ENCODE measurements at places on chromosomes 16 and 17. TPM values are rescaled to one million over a fixed set of nuclear protein-coding genes. Genes with fewer than 3 reads are reported as not detected.

HSF5 gene
- polyA plus RNA-seq, result 0.02 TPM

FOXJ1 gene
- 0.56 TPM for polyA plus RNA-seq

TBC1D3I gene
- polyA plus RNA-seq, result 0.14 TPM

SMIM36 gene
- polyA plus RNA-seq, result not detected

FBXO39 gene
- polyA plus RNA-seq, result 0.28 TPM

CCL4 gene
- polyA plus RNA-seq, result 1.8 TPM

TPSD1 gene
- polyA plus RNA-seq, result 0.83 TPM

STXBP4 gene
- 1.2 TPM for polyA plus RNA-seq

EVI2B gene
- 1.8 TPM for polyA plus RNA-seq

PIPOX gene
- 0.41 TPM for polyA plus RNA-seq

PNMT gene
- polyA plus RNA-seq, result 1.8 TPM

WWP2 gene
- 17.7 TPM for polyA plus RNA-seq

ASIC2 gene
- not detected for polyA plus RNA-seq

KRTAP4-5 gene
- polyA plus RNA-seq, result not detected

CD300LB gene
- polyA plus RNA-seq, result 0.06 TPM

ASGR2 gene
- 1.00 TPM for polyA plus RNA-seq

CCL18 gene
- 0.29 TPM for polyA plus RNA-seq

PRAC1 gene
- polyA plus RNA-seq, result not detected
